Cerebellum (tissue), 4 donors: ENCODE measurements at places on chromosomes 16 and 17. TPM values are rescaled to one million over a fixed set of nuclear protein-coding genes. Genes with fewer than 3 reads are reported as not detected.

The IQCK gene
- total RNA-seq: 18.8 TPM

DNA sequence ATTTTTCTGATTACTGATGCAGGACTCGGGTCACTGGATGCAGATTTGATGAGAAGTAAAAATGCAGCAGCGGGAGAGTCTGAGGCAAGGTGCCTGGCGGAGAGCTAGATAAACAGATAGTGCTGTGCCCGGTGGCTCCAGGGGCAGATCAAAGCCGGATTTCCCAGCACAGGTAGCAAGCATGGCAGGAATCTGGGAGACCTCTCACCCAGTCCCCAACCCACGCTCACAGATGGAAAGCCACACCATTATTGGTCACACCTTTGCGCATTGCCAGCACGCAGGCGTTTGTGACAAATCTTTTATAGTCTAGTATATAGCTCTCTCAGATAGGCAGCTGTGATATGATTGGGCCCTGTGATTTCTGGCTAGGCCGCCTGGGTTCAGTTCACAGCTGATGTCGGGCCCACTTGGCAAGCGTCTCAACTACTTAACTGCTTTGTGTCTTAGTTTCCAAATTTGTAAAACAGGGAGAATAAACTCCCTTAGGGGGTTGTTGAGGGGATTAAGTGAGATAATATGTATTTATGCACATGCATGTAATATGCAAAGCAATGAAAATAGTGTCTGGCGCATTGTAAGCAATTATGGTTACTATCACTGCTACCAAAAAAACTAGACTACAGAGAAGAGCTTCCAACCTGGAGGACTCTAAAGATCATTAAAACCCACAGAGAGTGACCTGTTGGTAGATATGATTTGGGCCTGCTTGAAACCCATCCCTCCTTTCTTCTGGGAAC is 42.0 kb upstream of the NFAT5 start:
- no peak for DNase-seq

GRCh38 chr17:81474958-81475357 is 37.6 kb downstream of the ACTG1 start:
- DNase-seq: no peak

DNA sequence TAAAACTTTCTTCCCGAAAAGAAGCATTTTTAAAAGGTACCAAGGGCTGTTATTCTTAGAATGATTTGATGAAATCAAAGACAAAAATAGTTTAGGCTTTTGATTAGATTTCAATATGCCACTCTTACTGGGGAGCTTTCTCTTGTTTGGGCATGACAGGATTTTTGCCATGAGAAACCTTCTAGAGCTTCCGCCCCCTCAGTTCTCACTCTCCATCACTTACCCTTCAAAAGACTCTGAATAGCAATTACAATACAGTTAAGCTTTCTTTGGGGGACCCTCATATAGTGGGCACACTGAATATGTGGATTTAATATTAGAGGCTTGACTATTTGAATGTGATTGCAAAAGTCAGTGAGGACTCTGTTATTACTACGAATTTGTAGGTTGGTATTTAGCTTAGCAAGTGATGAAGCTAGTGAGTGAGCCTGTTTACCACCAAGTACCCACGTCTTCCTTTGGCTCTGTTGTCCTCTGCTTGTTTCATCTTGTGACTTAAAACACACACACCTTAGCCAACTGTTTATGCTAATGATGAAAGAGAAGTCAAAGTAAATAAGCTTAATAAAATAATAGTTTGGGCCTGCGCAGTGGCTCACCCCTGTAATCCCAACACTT is 158.7 kb upstream of the TBX2 start:
- no peak for DNase-seq

- DNase-seq: no peak
Observed at GRCh38 chr17:27466376-27466742, 10.1 kb downstream of the KSR1 start.

DNA sequence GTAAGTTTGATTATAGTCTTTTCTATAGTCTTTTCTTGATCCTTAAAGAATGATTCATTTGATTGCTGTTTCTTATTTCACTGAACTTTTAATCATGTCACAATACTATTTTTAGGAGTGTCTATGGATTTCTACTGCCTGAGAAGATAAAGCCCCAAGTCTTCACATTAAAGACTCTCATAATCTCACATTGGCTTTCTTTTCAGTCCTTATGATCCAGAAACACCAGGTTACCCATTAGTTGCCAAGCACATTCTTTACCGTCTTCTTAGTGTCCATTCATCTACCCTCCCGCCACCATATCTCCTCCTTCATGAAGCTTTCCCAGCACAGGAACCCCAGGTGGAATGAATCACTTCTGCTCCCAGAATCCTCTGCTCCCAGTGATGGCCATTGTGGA is 49.5 kb upstream of the MYOCD start:
- no peak for DNase-seq
